ENCODE measurements at places on chromosomes 7 and 10.

- DNase-seq = no peak
These were observed 55.9 kb upstream of the PDZD8 start for GRCh38 chr10:117431160-117431559.

DNA sequence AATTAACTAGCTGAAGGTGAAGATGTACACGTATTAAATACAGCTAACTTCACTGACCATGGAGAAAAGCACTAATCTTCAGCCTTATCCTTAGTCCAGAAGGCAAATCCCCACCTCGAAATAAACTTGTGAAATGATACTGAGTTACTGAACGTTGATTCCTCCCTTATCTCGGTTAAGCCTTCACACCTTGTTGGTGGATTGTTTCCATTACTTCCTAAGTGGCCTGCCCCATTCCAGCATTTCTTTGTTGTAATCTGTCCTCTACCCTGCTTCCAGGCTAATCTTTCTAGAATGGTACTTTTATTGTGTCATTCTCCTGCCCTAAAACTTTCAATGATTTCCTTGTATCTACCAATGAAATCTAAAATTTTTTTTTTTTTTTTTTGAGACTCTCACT lies 68.6 kb downstream of the BUB3 start:
- DNase-seq = no peak

DNA sequence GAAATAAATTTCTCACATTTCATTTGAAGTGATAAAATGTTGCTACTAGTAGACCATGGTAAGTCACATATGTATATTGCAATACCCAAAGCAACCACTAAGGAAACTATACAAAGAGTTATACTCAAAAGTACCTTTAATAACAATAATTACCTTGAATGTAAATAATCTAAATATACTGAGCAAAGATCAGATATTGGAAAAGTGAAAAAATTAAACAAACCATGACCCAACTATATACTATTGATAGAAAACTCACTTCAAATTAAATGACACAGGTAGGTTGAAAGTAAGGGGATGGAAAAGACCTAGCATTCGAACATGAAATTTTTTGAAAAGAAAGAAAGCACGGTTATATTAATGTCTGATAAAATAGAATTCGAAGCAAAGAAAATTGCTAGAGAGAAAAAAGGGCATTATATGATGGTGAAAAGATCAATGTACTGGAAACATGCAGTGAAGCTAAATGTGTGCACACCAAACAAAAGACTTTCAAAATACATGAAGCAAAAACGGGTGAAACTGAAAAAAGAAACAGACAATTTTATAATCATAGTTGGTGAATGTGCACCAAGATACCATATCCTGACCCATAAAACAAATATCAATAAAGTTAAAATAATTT lies 29.1 kb downstream of the TFPI2 start:
- no peak for DNase-seq

DNA sequence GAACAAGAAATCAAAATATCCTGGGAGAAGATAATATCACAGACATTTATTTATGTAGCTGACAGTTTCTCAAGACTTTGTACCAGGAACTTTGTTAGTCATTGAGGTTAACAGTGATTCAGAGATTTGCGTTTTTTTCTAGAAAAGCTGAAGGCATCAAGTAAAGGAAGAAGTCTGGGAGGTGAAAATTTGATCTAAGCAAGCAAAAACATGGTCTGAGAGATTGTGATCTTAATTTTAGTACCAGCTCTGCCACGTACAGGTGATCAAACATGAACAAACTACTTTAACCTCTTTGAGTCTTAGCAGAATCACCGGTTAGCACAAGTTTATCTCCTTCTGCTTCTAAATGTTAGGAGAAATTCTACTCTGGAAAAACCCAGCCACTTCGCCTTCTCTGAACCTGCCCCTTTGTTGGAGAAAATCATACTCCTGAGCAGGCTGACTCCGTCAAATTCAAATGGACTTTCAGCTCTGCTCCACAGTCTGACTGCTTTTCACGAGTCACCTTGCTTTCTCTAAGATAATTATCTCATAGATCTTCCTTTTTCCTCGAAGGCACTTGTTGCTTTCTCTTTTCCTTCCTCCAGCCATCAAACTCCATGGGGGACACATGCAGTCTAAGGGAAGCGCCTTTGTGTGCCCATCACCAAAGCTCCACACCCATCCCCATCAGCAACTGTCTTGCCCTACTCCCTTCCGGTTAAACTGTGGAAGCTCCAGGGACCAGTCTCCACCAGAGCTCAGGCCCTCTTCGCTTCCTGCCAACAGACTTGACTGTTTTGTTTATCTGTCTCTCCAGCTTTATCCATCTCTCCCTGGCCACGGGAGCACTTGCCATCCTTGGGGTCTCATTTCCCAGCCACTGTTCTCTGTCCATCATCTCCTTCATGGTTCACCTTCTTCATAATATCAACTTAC lies 86.3 kb downstream of the PRKCQ start:
- DNase-seq = peak; percentile 84

DNA sequence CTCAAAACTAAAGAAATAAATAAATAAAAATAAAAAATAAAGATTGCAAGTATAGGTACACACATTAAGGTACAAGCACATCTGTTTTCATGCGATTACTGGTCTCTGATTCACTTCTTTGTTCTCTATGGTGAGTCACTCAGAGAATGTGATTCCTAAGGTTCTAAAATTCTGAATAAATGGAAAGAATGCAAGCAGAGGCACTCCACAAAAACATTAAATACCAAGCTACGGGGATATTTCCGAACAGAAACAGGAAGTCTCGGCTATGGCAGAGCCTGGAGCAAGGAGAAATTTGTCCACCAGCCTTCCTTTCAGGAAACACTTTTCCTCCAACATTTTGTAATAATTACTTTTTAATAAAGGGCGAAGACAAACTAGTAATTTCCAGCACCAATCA lies 1.4 kb downstream of the VOPP1 start:
- DNase-seq = no peak

DNA sequence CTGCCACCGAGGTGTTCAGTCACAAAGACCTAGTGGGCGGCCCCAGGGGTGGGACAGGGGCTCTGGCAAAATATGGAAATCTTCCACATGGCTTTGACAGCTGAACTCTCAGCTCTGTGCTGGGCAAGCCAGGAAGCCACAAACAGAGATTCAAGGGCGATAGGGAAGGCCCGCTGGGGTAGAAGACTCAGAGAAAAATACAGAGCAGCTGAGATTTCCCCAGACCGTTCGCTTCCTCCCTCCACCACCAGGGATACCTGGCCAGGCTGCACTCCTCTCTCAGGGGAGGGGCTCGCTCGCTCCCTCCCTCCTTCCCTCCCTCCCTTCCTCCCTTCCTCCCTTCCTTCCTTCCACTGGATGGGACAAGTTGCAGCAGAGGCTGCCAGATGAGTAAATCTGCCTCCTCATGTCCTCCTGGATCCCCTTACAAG lies 260.5 kb downstream of the PRPF18 start:
- DNase-seq = no peak

DNA sequence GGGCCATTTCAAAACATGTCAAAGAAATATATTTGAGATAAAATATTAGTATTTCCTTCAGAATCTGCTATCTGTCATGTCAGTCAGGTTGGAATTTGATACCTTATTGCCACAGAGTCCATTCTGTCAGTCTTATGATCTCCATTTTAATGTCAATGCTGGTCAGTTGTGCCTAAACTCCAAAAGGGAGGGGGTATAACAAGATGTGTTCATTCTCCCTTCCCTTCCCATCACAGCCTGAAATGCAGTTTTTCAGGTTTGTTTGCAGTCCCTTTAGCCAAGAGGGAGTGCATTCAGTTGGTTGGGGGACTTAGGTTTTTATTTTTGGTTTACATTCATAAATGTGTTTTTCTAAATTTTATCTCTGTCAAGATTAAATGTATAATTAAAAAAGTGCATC lies 59.8 kb upstream of the INHBA start:
- no peak for DNase-seq
